Adrenal gland (tissue), 19 donors: ENCODE measurements at places on chromosomes 5 and 9. TPM values are rescaled to one million over a fixed set of nuclear protein-coding genes. Genes with fewer than 3 reads are reported as not detected.

DNA sequence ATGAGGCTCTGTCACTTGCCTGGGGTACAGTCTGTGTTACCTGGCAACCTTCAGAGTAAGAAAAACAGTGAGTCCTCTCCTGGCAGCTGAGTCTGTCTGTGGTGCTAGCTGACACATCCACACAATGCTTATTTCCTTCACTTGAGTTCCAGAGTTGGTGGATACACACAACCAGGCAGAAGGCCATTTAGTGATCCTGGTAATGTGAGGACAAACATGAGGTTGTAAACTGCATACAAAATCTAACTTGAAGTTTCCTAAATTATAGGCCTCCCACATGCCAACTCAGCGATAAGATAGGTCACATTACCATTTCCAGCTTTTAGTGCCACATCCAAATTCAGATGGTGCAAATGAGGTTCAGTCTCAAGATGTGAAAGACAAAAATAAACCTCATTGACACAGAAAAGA lies 125.5 kb downstream of the DCP2 start:
- H3K36me3 ChIP-seq: no peaks in the 10 kb centered on the region
- H3K4me1 ChIP-seq: no peaks in the 10 kb centered on the region
- H3K27me3 ChIP-seq: no peaks in the 10 kb centered on the region
- no peak overlapping the region for H3K4me3 ChIP-seq

DNA sequence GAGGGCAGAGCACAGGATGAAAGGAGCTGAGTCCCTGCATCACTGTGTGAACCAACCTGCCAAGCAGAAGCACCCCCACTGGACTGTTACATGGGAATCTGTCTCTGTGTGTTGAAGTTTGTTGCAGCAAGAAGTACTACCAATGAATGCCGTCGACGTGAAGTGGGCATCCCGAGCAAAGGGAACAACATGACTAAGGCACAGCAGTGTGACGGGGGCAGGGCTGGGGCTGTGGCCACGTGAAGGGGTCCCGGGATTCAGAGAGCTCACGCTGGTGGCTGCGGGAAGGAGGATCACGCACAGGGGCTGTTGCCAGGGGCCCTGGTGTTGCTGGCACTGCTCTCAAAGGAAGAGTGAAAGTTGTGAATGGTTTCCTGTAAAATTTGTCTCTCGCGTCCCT lies 27.5 kb upstream of the GABBR2 start:
- no peaks in the 10 kb centered on the region for H3K27me3 ChIP-seq
- H3K4me1 ChIP-seq: no peaks in the 10 kb centered on the region
- no peak overlapping the region for H3K4me3 ChIP-seq

- no peaks in the 10 kb centered on the region for H3K27me3 ChIP-seq
- H3K4me3 ChIP-seq: no peak overlapping the region
- DNase-seq: no peak
- H3K36me3 ChIP-seq: no peaks in the 10 kb centered on the region
Observed at GRCh38 chr9:98897745-98898144, 46.0 kb upstream of the COL15A1 start.

- no peak overlapping the region for H3K4me3 ChIP-seq
- H3K27me3 ChIP-seq: no peaks in the 10 kb centered on the region
- no peak for DNase-seq
- no peak overlapping the region for H3K27ac ChIP-seq
- no peaks in the 10 kb centered on the region for H3K4me1 ChIP-seq
- H3K36me3 ChIP-seq: no peaks in the 10 kb centered on the region
Observed at GRCh38 chr5:77957-78804, 13.8 kb upstream of the PLEKHG4B start.

The ALDOB gene
- 2.0 TPM for total RNA-seq

The GRAMD2B gene
- 4.0 TPM for total RNA-seq
